ENCODE measurements at places on chromosomes 5 and 9. TPM values are rescaled to one million over a fixed set of nuclear protein-coding genes. Genes with fewer than 3 reads are reported as not detected.

Gene ZNF169
- total RNA-seq: 6.1 TPM

GRCh38 chr5:138338411-138339090, 485 bp downstream of the FAM53C start:
- peaks cover 17% of the 10 kb centered on the region for H3K4me1 ChIP-seq
- no peaks in the 10 kb centered on the region for H3K27me3 ChIP-seq
- peak overlapping the region; percentile 89 for H3K4me3 ChIP-seq
- peaks cover 26% of the 10 kb centered on the region for H3K36me3 ChIP-seq
- peak overlapping the region; percentile 99 for H3K27ac ChIP-seq
- no peak for DNase-seq

DNA sequence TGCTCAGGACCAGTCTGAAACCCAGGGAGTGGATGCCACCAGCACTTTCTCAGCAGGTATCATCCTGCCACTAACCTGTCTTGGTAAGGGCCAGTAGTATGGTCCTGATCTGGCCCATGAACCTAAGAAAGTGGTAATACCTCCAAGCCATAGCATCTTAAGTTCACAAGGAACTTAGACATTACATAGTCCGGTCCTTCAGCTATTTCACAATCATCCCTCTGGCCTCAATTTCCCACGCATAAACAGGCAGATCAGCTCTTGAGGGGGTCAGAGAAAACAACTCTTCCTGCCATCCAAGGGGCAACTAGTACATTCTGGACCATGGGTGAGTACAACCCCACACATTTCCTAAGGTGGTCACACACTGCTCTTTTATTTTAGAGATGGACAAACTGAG, 88.2 kb downstream of the PPIC start:
- H3K27ac ChIP-seq: no peak overlapping the region
- no peaks in the 10 kb centered on the region for H3K27me3 ChIP-seq
- H3K4me3 ChIP-seq: no peak overlapping the region
- no peak for DNase-seq
- peaks cover 4% of the 10 kb centered on the region for H3K36me3 ChIP-seq

GRCh38 chr5:52895572-52896413, 93.4 kb upstream of the ITGA2 start:
- no peak for DNase-seq
- peak overlapping the region; percentile 52 for H3K27ac ChIP-seq
- H3K4me1 ChIP-seq: peaks cover 6% of the 10 kb centered on the region
- H3K4me3 ChIP-seq: no peak overlapping the region
